ENCODE measurements at places on chromosomes 5 and 9.
A peak's percentile ranks its signal among the peaks of the same experiment; 100 is the strongest.

DNA sequence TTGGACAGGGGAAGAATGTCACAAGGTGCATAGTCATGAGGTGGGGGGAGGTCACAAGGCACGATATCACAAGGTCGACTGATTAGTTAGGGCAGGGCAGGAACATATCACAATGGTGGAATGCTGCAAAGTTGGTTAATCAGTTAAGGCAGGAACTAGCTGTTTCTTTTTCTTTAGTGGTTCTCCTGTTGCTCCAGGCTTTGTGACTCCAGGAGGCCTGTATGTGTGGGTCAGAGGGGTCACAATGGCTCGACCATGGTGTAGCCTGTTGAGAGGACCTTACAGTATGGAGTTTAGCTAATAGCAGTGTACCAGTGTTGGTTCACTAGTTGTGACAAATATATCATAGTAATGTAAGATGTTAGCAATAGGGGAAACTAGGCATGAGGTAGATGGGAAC is 12.4 kb upstream of the FSD1L start:
- DNase-seq: no peak

GRCh38 chr9:81292056-81292805 is 397.1 kb downstream of the TLE1 start:
- DNase-seq: no peak

DNA sequence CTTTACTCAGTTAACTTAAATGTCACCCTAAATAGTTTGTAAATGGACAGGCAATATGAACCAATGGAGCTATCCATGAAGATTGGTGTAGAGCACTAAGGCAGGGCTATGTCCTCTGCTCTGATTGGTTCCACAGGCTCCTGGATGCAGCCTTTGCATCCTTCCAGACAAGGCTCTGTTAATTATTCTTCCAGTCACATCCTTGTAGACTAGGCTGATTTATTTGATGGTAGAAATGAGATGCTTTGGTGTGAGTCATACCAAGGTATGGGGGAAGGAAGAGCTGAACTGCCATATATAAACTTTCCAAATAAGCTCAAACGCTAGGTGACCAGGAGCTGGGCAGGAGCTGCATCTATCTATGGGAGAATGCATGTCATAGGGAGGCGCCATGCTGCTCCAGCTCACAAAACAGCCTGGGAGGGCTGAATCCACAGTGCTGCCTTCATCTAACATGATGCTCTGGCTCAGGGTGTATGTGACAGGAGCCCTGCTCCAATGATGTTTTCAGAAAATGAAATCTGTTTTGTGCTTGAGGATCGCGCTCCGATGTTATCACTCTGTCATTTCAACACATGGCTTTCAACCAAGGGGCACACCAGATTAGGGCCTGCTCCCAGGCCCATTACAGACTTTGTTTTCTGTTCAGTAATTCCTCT is 818.0 kb upstream of the ZNF608 start:
- no peak for DNase-seq

GRCh38 chr9:81563739-81564138 is 125.6 kb downstream of the TLE1 start:
- DNase-seq: no peak

DNA sequence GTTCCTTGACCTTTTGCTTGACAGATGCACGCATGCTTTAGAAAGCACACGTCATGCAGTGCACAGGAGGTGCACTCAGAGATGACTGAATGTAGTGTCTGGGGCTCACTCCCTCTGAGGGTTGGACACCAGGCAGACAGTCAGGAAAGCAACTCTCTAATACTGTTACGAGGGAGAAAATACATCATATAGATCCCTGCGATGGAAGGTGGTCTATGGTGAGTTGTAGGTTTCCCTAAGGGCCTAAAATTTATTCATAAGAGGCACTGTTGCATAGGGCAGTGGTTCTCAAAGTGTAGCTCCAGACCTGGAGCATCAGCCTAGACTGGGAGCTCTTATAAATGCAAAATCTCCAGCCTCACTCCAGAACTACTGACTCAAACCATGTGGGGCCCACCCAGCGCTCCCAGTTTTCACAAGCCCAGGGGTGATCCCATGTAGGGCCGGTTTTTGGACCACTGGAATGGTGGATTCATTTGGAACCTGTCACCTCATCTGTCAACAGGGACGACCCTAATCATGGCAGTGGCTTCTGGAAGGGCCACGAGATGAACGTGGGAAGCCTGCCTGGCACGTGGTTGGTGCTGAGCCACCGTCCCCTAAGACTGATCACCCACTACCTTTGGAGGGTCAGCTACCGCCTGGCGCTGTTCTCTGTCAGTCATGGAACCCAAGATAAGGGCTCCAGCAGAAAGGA is 16.8 kb upstream of the PHF19 start:
- DNase-seq: no peak

- DNase-seq: no peak
Observed at GRCh38 chr9:15140051-15140450, 167.0 kb downstream of the TTC39B start.

- DNase-seq: no peak
Observed at GRCh38 chr5:32508806-32509805, 64.6 kb upstream of the ZFR start.

DNA sequence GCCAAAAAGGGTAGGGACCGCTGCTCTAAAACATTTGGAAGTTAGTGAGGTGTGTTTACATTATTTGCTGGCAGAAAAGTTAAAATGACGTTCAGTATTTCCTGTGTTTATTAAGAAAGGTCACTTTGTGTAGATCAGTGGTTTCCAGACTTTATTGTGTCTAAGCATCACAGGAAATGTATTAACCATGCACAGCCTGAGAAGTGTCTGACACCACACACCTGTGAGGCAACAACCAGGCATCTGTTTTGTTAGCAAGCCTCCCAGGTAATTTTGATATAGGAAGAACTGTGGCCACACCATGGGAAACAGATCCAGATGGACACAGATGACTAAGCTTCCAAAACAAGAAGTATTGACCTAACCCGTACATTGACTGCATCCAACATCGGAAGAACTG is 12.0 kb downstream of the TTC1 start:
- no peak for DNase-seq

- no peak for DNase-seq
Observed at GRCh38 chr9:89639367-89639795, 34.6 kb downstream of the GADD45G start.

DNA sequence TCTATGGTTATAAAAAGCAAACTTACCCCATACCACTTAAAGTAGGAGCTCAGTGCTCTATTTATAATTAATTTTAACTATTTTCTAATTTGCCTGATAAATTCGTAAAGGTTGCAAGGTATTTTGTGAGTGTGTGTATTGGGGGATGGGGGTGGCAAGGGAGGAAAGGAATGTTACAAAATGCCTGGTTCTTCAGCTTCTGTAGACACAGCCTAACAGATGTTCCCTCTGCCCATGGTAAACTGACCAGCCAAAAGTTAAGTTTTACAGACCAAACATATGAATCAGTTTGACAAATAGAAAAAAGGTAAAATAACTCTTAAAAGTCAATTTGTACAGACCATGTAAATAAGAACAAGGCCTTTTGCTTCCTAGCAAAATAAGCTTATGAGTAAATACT is 232.6 kb downstream of the KIAA0825 start:
- no peak for DNase-seq

DNA sequence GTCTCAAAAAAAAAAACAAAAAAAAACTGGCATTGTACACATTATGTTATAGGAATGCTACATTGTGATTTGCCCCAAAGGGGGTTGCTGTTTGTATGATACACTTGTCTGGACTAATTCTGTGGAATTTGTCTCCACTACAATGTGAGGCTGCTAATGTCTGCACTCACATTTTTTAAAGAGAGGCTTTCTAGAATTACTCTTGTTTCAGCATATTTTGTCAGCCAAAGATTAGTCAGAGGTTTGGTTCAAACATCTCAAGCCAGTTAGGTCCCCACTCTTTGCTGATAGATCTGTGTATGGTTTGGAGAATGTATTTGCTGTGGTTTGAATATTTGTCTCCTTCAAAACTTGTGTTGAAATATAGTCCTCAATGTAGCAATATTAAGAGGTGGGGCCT is 59.3 kb upstream of the ZNF169 start:
- DNase-seq: no peak

DNA sequence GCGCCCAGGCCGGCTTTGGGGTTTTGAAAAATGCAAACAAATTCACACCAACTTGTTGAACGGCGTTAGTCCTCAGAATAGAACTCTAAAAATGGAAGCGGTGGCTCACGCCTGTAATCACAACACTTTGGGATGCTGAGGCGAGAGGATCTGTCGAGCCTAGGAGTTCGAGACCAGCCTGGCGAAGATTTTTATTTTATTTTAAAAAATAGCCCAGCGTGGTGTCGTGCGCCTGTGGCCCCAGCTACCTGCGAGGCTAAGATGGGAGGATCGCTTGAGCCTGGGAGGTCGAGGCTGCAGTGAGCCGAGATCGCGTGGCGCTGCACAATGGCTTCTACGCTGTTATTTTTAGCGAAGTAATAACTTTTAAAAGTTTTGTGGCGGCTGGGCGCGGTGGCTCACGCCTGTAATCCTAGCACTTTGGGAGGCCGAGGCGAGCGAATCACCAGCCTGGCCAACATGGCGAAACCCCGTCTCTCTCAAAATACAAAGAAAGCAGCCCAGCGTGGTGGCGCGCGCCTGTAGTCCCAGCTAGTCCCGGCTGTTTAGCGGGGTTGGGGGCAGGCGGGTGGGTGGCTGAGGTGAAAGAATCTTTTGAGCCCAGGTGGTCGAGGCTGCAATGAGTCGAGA is 694 bp upstream of the PLIN2 start:
- DNase-seq: peak; percentile 16

GRCh38 chr9:8270235-8270634 is 470.7 kb upstream of the DMAC1 start:
- DNase-seq: no peak

- peak; percentile 51 for DNase-seq
Observed at GRCh38 chr5:144187699-144188294, 17.1 kb downstream of the KCTD16 start.
